ENCODE measurements at places on chromosomes 2 and 18.

DNA sequence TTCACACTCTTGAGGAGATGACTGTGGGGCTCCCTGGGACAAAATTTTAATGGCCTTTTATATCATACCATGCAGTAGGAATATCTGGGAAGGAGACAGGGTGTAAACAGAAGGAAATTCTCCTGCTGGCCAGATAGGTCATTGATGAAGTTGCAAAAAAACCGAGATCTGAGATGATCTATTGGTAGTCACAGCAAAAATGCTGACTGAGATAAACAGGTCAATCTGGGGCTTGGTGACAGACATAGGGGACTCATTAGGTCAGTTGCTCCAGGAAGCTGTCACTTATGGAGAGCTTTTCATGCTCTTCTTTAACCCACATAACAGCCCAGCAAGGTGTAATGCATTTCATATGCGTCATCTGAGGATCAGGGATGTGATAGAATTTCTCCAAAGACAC, 2.6 kb upstream of the IL36A start:
- DNase-seq: no peak

- DNase-seq: no peak
These were observed 51.4 kb upstream of the IL1R1 start for GRCh38 chr2:102091121-102091520.

DNA sequence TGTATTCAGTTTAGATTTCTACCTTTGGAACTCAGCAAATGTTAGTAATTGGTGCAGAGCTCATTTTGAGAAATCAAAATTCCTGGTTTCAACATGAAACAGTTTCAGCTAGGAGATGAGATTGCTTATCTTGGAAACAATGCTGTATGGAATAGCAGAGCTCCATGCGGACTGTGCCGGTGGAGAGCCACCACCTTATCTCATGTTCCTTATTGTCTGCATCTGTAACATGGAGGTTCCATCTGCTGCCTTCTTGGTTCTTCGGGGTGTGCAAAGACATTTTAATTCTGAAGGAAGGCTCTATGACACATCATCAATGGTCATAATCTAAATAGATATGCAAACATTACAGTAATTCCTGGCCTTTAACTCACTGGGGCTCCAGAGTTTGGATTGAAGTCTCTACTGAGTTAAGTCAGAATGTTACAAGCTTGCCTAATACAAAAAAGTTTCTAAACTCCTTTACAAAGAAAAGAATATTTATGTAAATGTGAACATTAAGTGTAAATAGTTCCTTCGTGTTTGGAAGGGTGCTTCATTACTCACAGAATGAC, 65.3 kb downstream of the PRKRA start:
- no peak for DNase-seq

- DNase-seq: no peak
These were observed 40.6 kb downstream of the LCLAT1 start for GRCh38 chr2:30487603-30488002.

GRCh38 chr18:13278062-13278630, 59.6 kb downstream of the LDLRAD4 start:
- no peak for DNase-seq

- DNase-seq: no peak
These were observed 16.3 kb downstream of the ODC1 start for GRCh38 chr2:10431797-10432196.

DNA sequence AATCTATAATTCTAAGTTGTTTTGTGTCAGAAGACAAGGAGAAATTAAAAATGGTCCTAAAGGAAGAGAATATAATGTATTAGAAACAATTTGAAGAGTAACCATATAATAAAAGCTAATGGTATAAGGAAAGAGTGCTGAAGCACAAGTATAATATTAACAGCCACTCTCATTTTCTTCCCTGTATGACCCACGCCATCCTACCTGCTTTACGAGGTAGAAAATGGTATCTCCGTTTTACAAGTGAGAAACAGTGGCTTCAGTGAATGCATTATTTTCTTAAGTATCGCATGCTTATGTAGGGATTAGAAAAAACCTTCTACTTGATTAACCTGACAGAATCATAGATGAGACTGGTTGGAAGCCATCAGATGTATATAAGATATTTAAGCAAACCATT, 266.2 kb downstream of the CCDC102B start:
- DNase-seq: no peak

DNA sequence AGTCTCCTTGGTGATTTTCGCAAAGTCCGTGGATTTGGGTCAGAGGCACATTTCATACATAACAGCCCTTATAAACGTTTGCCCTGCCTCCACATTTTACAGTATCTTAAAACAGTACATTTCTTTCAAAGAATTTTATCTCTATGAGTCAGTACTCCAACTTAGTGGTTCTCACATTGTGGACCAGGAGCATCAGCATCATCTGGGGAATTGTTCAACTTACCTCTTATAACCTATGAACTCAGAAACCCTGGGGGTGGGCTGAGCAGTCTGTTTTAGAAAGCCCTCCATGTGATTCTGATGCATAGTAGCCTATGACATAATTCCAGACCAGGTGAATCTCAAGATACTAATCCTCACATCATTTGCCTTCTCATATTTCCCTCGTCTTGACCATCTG, 12.4 kb downstream of the SUPT7L start:
- no peak for DNase-seq

GRCh38 chr2:46148369-46148736, 148.9 kb upstream of the EPAS1 start:
- no peak for DNase-seq

DNA sequence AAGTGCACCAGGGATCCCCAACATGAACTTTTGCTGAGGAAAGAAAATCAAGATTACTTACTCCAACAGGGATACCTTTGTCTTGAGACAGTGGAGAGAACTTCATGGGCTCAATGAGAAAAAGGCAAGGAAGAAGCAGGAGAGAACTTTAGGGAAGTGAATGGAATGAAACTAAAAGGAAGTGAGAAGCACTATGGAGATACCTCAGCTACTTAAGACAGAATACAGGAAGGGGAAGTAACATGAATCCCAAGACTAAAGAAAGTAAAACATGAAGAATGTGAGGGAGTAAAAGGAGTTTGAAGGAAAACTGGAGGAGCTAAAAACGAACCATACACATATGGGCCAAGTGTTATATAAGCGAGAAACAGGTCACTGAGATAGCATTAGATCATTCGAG, 32.4 kb upstream of the ACTR3 start:
- DNase-seq: no peak

DNA sequence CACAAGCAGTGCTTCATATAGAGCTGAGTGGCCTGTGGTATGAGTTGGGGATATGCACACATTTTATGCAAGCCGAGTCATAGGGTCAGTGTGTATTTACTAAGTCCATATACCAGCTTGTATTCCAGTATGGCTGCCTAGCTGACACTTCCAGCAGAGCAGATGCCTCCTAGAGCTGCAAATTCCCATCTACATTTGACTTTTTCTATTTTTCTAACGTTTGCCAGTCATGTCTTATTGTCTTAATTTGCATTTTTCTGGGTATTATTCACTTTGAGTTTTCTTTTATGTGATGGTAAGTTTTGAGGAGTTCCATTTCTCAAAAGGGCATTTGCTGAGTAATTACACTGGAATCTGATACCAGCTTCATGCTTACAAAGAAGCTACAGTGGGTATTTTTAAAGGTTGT, 334.5 kb upstream of the CDH2 start:
- peak; percentile 22 for DNase-seq

GRCh38 chr18:9147440-9148202, 11.0 kb downstream of the ANKRD12 start:
- DNase-seq: peak; percentile 79

All from AG10803 (cell line).